ENCODE measurements at places on chromosomes 13 and 19.
A peak's percentile ranks its signal among the peaks of the same experiment; 100 is the strongest.

DNA sequence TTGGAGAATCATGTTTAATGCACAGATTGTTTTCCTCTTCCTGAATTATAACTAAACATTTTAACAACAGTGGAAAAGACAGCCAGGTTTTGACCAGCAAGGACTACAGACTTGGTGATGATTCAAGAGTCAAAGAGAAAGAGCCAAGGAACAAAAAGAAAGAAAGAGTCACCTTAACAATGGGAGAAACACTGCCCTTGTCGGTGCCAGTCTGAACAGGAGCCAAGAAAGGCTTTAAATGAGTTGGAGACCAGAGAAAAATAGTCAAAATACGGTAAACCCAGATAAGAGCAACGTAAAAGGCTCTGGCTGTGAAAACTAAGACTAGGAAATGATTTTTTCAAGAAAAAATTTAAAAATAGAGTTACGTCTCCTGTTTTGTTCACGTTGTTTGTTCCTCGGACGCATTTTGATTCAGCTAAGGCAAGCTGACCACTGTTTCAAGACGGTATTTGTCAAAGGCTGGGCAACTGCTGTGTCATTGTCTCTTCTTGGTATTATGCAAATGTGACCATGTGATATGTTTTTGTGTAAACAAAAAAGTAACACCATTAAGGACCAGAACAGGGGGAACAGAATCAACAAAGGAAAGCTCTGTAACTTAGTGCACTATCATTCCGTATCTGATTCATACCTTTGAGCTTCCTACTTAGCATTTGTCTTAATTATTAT, 634.5 kb downstream of the LIG4 start:
- DNase-seq = no peak

DNA sequence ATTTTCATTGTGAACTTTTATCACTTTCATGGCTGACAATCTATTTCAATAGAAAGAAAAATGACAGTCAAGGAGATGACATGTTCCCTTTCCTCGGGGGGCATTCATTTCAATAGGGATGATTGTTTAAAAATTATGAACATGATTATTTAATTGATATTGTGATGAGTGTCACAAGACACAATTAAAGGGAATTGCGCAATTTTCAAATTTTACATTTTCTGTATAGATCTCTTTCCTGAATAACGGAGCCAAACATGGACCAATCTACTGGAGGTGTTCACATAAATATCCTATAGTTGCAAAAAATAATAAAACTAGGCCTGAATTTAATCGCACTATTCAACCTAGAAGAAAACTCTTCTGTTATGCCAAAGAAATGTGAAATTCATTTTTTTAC, 1274.6 kb downstream of the SLITRK5 start:
- DNase-seq = no peak

- no peak for DNase-seq
Measured at GRCh38 chr13:39099231-39099630, 61.0 kb downstream of the NHLRC3 start.

DNA sequence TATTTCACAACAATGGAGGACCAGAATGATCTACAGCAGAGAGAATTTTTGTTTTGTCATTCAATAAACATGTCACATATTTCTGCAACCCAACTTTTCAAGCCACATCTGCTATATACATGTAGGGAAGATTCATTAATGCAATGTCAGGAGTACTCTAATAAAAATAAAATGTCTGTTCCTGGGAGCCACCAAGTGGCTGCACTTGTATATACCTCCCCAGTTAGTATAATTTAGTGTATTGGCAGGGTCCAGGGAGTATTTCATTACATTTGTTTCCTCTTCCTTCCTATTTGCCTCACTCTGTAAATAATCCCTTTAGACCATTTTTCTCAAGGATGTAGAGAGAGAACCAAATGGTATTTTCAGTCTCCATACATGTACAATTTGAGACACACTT, 1169.0 kb downstream of the DIAPH3 start:
- DNase-seq = no peak

- no peak for DNase-seq
Measured at GRCh38 chr19:10737722-10738121, 19.8 kb downstream of the DNM2 start.

DNA sequence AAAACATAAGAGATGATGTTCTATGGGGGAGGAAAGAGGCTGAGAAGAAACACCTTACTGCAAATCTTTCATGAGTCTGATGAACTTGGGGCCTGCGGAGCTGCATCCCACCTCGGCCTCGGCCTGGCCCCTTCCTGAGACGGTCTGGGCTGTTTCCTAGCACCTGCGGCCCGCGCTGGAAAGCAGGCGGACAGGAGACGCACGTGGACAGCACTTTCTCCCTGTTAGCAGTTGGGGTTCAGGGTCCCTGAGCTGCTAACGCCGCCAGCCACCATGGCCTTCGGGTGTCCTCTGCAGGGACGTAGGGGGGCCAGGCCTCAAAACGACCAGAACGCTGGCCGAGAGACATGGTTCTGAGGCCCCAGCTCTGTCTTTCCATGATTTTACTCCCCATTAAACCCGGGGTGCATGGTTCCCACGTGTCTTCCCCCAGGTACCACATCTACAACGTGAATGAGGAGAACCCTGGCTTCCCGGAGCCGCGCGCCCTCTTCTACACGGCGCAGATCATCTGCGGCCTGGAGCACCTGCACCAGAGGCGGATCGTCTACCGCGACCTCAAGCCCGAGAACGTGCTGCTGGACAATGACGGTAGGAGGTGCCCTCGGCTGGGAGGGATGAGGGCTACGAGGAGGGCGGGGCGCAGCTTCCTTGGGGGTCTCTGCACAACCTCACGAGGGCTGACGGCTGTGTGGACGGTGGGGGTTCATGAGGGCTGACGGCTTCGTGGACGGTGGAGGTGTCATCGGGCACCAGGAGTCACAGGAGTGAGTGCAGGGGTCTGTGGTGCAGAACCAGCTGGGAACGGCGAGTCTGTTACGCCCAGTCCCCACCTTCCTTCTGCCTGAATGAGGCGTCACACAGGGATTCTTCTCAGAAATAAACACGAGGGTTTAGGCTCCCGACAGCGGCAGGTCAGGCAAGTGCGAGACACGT, 4.3 kb downstream of the GRK1 start:
- DNase-seq = no peak

DNA sequence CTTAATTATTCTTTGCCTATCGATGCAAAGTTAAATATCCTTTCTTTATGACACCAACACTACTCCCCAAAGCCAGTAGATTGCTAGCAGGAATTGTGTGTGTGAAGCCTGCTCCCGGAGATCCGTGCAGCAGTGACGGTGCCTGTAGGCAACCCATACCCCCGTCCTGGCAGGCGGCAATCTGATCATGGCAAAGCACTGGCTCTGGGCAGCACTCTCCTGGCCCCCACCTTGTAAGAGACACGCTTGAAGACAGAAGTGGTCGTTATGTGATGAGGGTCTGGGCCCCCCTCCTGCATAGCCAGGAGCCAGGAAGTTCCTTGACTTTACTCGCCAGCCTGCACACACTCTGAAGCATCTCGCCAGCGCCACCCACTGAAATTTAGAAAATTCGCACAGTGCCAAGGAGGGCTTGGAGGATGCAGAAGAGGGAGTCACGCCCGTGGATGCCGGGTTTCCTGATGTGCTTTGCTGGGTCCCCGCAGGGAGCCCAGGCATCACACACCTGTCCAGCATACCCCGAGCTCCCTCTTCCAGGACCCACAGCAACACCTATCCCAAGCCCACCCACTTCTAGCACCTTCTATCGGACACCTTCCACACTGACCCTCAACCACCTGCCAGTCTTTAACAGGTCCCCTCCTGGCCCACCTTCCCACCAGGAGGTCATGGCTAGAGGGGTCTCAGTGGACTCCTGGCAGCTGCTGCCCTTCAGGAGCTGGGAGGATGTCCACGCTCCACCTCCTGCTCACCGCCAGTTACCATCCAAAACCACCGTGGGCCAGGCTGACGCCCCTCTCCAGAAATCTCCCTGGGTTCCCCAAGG, 54.5 kb downstream of the CEBPG start:
- DNase-seq = no peak

GRCh38 chr13:25887962-25888655, 163.7 kb downstream of the SHISA2 start:
- no peak for DNase-seq

DNA sequence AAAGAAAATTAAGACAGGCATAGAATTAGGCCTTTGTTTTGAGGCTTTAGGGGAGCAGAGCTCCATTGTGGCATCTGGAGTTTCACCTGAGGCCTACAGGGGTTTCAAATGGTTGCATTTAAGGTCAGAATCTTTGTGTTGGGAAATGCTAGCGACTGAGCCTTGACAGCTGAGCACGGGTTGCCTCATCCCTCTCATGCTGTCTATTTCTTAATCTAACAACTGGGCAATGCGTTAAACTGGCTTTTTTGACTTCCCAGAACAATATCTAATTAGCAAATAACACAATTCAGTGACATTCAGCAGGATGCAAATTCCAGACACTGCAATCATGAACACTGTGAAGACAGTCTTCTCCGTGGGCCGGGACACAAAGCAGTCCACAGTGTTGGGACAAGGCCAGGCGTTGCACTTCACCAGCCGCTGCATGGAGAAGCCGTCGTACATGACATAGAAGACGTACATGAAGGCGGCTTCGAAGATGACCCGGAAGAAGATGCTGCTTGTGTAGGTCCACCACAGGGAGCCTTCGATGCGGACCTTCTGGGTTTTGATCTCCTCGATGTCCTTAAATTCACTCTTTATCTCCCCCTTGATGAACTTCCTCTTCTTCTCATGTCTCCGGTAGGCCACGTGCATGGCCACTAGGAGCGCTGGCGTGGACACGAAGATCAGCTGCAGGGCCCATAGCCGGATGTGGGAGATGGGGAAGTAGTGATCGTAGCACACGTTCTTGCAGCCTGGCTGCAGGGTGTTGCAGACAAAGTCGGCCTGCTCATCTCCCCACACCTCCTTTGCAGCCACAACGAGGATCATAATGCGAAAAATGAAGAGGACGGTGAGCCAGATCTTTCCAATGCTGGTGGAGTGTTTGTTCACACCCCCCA, 3.8 kb downstream of the GJB2 start:
- no peak for DNase-seq

DNA sequence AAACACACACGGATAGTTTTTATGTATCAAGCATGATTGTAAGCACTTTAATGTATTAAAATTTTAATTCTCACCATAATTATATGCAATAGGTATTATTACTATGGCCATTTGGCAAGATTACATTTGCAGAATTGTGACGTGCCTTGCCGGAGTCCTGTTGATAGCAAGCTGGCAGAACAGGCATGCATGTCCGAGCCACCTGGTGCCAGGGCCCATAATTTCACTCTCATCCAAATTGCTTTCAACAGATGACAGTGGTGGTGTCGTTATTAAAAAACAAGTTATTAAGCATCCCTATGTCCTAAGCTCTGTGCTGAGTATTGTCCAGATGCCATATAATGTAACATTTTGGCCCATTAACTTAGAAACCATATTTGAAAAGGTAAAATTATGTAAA, 374.3 kb downstream of the FOXO1 start:
- DNase-seq = no peak

GRCh38 chr19:19262190-19263057, 10.7 kb downstream of the TM6SF2 start:
- DNase-seq = peak; percentile 40

DNA sequence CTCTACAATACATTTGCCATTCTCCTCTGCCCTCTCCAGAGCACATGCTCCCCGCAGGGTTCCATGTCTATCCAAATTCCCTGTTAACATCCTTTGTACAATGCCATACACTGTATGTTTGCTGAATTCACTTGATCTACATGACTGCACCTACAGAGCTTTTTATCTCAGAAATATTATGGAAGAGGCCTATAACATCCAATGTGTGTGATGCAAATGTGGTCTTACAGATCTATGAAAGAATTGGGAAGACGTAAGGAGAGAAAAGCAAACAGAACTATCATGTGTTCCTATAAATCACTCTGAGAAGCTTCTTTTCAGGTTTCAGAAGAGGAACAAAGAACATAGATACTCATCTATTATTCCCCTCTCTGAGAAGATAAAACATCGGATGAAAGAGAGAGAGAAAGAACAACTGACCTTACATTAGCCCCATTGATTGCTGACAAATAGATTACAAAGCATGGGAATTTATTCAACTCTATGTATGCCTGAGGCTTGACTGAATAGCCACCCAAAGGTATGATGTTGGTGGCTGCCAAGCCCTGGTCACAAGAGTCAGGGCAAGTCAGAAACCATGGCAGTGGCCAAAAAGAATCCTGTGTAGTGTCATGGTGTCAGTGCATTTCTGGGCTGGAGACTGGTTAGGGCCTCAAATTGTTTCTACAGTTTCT, 425.2 kb downstream of the FOXO1 start:
- no peak for DNase-seq

DNA sequence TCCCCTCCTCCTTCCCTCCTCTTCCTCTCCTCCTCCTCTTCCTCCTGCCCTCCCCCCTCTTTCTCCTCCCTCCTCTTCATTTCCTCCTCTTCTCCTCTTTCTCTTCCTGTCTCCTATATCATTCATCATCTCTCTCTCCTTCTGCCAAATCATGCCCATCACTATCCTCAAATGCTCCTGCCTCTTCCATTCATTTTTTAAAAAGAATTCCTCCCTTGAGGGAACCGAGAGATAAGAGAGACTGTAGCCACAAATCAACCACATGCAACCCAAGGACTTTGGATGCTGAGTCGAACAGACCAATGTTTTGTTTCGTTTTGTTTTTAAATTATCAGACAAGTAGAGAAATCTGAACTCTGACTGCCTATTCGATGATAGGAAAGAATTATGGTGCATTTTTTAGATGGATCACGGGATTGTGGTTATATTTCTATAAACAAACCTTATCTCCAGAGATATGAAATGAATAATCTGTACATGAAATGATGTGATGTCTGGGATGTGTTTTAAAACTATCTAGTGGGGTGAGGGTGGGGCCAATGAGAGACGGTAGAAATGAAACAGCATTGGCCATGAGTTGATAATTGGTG, 9.5 kb upstream of the ZNF541 start:
- DNase-seq = no peak

DNA sequence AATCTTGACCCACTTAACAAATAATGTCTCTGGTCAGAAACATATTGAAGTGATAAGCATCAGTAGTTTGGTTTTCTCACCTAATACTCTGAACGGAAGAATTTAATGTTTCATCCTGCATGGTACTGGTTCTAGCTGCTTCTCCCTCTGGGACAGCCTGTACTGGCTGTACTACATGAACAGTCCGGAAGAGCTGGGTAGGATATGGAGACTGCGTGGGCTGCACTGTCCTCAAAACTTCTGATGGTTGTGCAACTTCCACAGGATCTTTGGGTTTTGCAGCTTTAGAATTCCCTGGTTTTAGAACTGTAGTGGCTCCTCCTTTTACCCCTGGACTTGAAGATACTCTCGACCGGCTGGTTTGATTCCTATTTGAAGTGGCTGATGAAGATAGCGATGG, 78.3 kb downstream of the ELF1 start:
- no peak for DNase-seq

DNA sequence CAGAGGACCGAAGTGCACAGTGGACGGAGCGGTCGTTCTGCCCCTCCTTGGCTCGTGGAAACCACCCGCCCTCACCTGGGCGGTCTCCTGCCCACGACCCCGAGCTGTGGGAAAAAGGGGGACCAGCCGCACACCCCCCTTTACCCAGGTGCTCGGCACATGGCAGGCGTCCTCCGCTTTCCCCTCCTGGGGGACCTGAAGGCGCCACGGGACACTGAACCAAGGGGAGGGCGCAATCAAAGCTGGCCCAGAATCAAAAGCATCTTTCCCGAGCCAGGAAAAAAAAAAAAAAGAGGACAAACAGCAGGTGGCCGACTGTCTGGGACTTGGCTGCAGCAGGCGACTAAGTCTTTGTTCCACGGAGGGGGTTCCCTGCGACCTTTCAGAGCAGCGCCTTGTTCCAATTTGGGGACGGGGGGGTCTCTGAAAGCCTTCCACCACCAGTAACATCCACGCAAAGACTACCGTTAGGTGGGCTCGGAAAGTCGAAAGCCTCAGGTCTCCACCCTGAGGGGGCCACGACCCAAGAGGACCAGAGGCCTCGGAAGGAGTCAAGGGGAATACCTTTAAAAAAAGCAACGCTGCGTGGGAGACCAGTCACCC, 1.1 kb downstream of the MBD3 start:
- no peak for DNase-seq

All from posterior cingulate gyrus (tissue), 11 donors.